ENCODE measurements at places on chromosomes 3 and 15.

DNA sequence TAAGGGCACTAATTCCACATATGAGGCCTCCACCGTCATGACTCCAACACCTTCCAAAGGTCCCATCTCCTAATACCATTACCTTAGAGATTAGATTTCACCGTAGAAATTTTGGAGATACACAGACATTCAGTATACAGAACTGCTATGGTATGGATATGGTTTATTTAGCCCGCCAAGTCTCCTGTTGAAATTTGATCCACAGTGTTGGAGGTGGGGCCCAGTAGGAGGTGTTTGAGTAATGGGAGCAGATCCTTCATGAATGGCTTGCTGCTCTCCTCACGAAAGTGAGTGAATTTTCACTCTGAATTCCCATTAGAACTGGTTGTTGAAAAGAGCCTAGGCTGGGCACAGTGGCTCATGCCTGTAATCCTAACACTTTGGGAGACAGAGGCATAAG is 7.4 kb downstream of the MKRN3 start:
- no peak for DNase-seq

DNA sequence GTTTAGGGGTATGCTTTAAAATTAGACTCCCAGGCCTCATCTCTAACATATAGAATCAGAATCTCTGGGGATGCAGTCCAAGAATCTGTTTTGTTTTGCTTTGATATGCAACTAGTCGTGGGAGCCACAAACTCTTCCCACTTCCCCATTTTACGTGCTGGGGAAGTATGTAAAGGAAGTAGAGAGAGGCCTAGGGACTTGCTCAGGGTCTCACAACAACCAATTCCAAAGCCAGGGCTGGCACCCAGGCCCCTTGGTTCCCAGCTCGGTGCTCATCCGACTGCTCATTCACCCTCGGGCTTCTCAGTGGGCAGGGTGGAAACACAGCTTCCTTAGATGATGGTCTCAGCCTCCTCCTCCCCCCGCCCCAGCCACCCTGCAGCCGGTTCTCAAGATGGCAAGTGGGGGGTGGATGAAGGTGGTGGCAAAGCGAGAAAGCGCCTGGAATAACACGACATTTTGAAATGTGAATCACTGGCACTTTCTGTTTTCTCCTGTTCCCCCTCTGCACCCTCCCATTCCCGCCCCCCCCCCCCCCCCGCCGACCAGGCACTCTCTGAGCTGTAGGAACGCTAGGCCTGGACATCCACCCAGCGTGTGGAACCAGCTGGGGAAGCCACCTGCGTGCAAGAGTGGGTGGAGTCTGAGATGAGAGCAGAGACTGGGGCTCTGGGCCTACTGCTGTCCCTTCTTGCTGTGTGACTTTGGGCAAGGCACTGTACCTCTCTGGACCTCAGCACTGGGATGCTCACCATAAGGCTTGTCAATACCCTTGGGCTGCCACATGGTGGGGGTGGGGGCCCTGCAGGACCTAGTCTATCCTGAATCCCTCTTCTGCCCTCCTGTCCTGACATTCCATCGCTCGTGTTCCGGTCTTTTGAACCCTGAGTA is 214.5 kb downstream of the RPLP1 start:
- DNase-seq, result no peak

- no peak for DNase-seq
Observed at GRCh38 chr3:157836022-157836421, 270.2 kb downstream of the SHOX2 start.

DNA sequence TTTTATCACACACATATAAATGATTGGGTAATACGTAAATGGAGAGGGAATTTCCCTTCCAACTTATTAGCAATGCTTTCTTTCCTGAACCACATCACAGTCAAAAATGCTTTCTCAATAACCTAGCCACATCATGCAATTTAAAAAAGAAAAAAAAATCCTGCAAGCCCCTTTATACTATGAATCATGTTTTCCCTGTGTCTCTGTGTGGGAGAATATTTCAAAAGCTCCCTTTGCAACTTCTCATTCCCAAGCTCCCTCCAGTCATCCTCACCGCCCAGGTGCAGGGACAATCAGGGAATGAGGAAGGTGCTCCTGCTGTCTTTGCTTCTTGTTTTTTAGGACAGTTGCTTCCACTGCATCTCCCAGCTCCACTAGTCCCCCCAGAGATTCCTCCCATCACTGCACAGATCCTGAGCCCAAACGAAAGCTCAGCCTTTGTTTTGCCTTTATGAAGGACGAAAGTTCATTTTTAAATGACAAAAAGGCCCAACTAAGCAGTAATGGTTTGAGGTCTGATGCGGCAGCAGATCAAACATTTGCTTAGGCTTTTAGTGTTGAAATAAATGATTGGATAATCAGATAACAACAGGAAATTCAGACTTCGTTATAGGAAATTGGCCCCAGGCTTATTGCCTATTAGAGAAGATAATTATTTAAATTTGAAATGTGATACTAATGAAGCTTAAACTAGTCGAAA is 47.8 kb upstream of the ADGRG7 start:
- no peak for DNase-seq

DNA sequence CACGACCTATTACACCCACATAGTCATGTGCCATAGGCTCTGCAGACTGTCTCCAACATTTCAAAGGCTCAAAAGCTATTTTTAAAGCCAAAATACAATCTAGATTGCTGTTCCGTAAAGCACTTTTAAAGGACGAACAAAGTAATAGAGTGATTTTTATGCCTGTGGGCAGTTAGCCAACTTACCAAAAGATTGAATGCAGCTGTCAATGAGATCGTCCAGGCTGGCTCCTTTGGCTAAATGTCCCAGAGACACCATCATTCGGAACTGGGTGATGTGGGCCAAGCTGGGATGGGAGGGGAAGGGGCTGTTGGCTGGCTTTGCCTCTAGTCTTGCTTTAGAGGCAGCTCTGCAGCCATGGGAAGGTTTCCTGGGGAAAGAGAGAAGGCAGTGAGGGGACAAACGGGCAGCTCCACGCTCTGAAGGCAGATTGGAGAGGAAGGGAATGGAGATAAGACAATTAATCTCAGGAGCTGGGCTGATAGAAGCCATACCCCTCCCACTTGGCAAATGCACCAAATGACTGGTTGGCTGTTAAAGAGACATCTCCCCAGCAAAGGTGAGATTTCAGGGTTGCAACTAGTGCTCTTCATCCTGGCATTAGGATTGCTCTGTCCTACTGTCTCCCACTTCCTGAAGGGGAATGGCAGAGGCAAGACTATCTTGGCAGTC is 4.8 kb downstream of the RASGRP1 start:
- DNase-seq, result no peak

- DNase-seq, result no peak
Observed at GRCh38 chr3:188817103-188817934, 354.5 kb upstream of the TPRG1 start.

- DNase-seq, result no peak
Observed at GRCh38 chr15:30985081-30985531, 6.3 kb downstream of the MTMR10 start.

DNA sequence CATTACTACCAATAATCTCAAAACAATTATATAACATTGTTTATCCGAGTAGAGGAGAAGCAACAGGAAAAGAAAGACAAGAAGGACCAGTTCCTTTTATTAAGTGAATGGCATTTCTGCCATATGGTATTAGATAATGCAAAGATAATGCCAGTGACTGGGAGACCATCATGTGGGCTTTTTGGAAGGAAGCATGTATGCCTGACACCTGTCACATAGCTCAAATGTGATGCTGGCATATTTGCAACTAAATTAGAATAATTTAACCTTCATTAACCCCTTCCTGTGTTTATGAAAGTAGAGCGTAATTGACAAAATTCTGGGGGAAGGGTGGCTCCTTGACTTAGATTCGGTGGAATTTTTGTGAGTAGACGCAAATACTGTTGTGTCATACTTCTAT is 733.0 kb downstream of the TUSC7 start:
- DNase-seq, result no peak

DNA sequence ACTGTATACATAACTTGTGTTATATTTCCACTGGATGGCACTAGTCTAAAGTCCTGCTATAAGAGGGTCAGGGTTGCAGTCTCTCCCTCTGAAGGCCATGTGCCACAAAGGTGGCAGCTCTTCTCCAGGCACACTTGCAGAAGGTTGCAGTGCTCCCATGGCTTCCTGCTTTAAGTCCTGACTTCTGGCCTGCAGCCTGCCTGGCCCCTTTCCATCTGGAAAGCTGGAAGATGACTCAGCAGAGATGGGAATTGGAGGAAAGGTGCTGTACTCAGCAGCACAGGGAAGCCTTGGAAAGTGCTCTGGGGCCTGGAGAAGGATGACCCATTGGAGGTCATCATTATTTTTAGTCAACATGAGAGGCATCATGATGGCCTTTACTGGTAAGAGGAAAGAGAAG is 40.9 kb upstream of the MRPL3 start:
- DNase-seq, result no peak

DNA sequence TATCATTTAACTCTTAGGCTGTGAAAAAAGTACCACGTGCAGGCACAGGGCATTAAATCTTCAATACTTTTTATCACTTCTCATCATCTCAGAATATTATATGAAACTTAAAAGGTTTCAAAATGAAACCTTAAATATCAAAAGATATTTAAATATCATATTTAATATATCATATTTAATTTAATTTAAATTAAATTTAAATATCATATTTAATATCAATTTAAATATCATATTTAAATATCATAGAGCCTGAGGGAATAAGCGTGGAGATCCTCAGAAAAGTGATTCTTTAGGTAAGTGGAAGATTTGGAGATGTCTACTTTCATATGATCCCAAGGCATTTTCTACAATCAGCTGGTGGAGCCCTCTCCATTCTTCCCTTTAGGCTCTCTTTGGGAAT is 716.6 kb downstream of the OTOL1 start:
- no peak for DNase-seq

GRCh38 chr3:81339040-81339845 is 422.2 kb downstream of the GBE1 start:
- DNase-seq, result no peak

DNA sequence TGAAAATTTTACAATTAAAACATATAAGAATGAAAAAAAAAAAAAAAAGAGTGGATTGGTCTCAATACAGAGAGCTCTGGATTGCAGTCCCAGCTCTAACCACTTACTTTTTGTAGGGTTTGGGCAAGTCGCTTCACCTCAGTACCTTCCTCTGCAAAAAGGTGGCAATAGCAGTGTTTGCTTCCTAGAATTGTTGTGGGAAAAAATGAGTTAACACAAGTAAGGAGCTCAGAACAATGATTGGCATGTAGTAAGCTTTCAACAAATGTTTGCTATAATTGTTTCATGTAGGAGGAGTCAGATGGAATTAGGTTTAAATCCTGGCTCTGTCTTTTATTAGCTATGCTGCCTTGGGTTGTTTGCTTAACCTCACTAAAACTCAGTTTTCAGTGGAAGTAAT is 425.2 kb upstream of the TBL1XR1 start:
- DNase-seq, result no peak

DNA sequence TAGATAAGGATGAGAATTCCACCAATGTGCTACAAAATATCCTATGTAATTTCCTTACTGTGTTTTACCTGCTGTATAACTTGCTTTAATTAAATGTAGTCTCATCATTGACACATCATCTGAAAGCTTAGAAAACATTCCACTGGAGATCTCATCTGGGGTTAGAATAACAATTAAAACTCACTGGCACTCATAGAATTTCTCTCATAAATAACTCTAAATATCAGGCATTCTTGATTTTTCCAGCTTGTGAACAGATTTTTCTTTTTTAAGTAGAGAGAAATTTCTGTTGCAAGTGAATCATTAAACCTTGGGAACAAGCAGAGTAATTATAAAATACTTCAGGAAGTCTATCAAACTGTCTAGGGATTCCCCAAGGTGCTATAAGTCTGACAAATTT is 843.8 kb downstream of the NAALADL2 start:
- no peak for DNase-seq

DNA sequence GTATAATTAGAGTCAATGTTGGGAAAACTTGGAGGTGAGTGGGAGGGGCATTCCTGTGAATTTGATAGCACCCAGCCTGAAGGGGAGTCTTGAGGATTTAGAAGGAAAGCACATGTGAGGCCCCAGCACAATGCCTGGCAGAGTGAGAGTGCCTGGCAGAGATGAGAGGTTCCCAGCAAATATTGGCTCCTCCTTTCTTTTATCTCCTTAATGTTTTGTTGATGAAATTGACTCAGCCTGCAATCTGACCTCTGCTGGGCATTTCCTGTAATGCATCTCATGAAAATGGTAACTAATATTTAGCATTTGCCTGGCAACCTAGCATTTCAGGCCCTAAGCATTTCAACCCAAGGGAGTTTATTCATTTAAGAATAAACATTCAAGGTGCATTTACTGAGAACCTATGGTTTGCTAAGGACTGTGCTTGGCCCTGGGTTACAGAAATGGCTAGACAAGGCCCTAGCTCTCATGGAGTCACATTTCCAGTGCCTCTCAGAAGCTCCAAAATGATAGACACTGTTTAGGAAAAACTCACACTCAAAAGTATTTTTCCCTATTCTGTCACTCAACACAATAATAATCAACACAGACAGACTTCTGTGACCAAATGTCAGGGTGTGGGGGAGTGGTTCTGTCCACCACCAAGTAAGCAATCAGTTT is 19.0 kb downstream of the PDHB start:
- DNase-seq, result peak; percentile 37

- DNase-seq, result no peak
Observed at GRCh38 chr3:123072564-123072963, 5.7 kb downstream of the PDIA5 start.

DNA sequence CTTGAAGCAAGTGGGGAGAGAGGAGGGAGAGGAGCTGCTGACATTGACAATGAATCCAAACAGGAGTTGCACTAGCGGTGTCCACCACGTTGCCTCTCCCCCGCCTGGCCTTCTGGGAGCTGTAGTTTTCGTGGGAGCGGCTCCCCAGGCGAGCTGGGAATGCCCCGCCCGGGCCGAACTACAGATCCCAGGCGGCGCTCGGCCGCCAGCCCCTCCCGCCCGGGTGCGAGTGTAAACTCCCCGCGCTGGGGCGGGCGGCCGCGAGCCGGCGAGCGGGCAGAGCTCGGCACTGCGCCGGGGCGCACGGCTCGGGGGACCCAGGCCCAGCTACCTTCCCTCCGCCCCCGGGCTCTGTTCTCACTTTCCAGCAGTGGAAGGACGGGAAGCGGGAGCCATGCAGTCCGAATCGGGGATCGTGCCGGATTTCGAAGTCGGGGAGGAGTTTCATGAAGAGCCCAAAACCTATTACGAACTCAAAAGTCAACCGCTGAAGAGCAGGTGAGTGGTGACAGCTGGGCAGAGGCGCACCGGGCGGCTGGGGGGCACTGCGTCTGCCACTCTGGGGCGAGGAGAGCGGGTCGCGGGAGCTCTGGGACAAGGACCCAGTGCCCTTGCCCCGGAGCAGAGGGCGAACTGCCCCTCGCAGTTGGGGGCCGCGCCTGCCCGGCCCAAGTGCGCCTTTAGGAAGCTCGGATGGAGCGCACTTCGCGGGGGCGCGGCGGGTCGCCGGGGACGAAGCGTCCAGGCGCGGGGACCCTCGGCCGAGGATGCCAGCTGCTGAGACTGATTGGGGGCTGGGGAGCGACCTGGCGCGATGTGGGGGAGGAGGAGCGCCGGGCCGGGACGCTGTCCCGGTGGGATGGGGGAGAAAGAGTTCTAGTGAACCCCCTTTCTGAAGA is at the start of gene MITF:
Gene MITF, plus strand, starts transcription at position 261 of the 899 bp plus-strand sequence. Its CDS starts 134 bp downstream, at position 395.
- DNase-seq, result peak; percentile 53

DNA sequence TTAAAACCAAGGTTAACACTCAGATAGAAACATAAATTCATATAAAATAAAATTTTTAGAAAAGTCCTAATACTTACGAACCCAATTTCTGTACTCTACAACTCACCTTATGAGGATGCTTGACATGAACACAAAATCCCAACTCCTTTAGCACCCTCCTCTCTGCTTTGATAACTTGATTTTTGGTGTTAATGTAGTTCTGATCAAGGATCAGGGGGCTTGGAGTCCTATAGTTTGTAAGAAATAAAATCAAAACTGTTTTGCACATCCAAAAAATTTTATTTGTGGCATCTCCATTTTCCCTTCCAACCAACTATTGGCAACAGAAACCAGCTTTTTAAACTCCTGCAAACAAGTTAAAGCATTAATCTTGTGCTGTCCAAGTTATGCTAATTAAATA is 7.0 kb downstream of the CCNL1 start:
- DNase-seq, result no peak

Measured in activated CD4-positive, alpha-beta T cell treated with anti-CD3 and anti-CD28 coated beads, Interleukin-2, amount 50 U/mL, for 48 hours (primary cell).